Activated CD4-positive, alpha-beta T cell treated with anti-CD3 and anti-CD28 coated beads, Interleukin-2, amount 10 ng/mL, durations not matched to agents 24 days and 14 days (primary cell): ENCODE measurements at places on chromosomes 12 and 14.

DNA sequence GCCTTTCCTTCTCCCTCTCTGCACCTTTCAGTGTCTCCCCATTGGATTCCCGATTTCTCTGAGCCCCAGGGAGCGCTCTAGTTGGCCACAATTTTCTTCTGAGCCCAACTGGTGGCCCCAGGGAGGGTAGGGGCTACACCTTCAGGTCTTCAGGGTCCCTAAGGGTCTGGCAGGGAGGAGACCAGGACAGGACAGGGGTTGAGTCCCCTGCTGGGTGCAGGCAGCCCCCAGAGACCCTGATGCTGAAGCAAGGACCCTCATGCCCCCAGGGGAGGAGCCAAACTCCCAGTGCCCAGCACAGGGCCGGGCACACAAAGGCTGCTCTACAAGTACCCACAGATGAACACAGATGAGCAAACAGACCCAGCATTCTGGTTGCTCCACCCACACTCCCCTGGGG, 12.7 kb downstream of the FOXN4 start:
- no peaks in the 10 kb centered on the region for H3K36me3 ChIP-seq
- H3K27ac ChIP-seq, result no peak overlapping the region
- H3K27me3 ChIP-seq, result peaks cover 4% of the 10 kb centered on the region
- no peaks in the 10 kb centered on the region for H3K4me1 ChIP-seq
- no peak for DNase-seq

DNA sequence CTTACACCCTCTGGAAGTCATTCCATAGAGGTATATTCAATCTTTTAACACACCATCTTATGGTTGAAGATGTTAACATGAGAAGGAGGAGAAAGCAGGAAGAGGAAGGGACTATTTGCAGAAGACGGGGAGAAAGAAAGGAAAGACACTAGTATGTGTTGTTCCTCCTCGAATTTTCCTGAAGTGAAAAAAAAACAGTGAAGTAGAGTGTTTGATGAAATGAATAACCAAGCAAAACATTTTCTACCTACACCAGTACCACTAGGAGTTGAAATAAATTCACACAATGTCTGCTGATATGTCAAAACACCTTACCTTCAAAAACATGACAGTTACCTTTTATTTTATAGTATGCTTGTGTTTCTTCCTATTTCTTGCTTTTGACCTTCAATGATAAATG, 1.4 kb upstream of the CNOT2 start:
- H3K27me3 ChIP-seq, result no peaks in the 10 kb centered on the region
- peak overlapping the region; percentile 94 for H3K4me3 ChIP-seq
- DNase-seq, result no peak
- peaks cover 40% of the 10 kb centered on the region for H3K4me1 ChIP-seq
- peaks cover 52% of the 10 kb centered on the region for H3K36me3 ChIP-seq

DNA sequence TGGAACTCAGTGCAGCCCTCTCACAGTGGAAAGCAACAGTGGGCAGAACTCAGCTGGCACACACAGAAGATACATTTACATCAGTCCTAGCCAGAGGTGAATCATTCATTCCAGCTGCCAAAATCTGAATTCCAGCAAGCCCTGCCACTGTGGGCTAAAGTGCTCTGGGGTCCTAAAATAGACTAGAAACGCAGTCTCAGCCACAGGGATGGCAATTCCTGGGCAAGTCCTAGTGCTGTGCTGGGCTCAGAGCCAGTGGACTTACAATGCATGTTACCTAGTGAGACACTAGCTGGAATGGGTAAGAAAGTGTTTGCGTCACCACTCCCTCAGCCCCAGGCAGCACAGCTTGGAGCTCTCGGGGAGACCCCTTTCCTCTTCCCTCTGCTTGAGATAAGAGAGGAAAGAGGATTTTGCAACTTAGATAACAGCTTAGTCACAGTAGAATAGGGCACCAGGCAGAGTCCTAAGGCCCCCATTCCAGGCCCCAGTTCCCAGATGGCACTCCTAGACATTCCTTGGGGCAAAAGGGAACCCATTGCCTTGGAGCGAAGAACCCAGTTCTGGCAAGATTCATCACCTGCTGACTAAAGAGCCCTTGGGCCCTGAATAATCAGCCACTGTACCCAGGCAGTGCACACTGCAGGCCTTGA, 592.9 kb downstream of the FSCB start:
- H3K4me3 ChIP-seq, result no peak overlapping the region
- no peaks in the 10 kb centered on the region for H3K36me3 ChIP-seq
- H3K27ac ChIP-seq, result no peak overlapping the region
- no peak for DNase-seq

DNA sequence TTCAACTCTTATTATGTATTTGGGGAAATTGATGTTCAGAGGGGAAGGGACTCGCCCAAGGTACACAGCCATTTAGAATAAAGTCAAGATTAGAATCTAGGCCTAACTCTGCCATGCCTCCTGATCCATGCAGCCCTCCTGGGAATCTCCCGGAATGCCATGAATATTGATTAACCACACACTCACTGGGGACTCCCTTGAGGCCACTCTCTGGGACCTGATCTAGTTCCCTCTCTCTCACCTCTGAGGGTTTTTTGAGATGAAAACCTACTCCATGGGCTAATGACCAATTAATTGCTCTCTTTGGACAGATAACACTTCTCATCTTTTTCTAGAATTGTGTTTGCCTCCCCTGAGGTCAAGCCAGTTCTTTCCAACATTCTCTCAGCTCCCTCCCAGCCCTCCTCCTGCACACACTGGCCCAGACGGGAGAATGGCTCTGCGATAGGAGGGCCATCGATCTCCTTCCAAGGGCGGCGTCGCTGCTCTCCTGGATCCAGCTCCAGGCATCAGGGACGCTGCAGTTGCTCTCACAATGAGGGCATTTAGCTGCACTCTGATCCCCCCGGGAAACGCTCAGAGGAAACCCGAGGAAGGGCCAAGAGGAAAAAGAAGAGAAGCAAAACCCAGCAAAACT, 22.6 kb downstream of the WSCD2 start:
- DNase-seq, result no peak
- no peak overlapping the region for H3K4me3 ChIP-seq
- no peaks in the 10 kb centered on the region for H3K27me3 ChIP-seq
- H3K27ac ChIP-seq, result no peak overlapping the region

- no peaks in the 10 kb centered on the region for H3K27me3 ChIP-seq
- H3K4me1 ChIP-seq, result peaks cover 17% of the 10 kb centered on the region
- H3K4me3 ChIP-seq, result no peak overlapping the region
- no peak for DNase-seq
- H3K36me3 ChIP-seq, result no peaks in the 10 kb centered on the region
These were observed 127.8 kb upstream of the SSTR1 start for GRCh38 chr14:38079886-38080285.

DNA sequence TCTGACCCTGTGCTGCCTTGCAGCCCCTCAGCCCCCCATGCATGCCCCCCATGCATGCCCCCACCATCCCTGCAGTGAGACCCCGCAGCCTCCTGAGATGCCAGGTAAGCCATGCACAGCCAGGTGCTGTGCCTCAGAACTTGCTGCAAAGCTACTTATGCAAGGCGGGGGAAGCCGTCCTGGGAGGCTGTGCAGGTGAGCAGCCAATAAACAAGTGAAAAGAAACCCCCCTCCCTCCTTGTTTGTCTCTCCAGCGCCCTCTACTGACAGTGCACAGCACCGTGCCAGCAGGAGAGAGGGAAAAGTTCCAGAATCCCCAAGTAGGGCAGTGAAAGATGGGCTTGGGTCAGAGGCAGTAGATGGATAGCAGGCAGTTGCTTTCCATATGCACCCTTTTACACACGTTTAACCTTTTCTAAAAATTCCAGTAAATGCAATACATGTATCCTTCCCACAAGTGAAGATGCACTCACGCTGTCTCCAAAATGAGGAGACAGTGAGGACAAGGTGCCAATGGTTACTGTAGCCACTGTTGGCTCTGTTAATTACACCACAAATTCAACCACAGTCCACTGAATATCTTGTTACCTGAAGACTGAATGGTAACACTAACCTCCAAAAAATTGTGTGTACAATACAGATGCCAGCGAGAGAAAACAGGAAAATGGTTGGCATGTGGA, 18.0 kb downstream of the TNFAIP2 start:
- H3K4me1 ChIP-seq, result peaks cover 3% of the 10 kb centered on the region
- H3K27ac ChIP-seq, result no peak overlapping the region
- H3K4me3 ChIP-seq, result no peak overlapping the region
- peak; percentile 75 for DNase-seq

DNA sequence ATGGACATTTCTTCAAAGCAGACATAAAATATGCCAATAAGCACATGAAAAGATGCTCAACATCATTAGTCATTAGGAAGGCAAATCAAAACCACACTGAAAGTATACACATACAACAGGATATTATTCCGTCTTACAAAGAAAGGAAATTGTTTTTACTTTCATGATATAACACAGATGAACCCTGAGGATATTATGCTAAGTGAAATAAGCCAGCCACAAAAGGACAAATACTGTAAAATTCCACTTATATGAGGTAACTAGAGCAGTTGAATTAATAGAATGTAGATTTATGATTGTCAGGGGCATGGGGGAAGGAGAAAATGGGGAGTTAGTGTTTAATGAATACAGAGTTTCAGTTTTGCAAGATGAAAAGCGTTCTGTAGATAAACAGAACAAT, 4.2 kb downstream of the ACYP1 start:
- no peak overlapping the region for H3K27ac ChIP-seq
- peaks cover 38% of the 10 kb centered on the region for H3K4me1 ChIP-seq
- peaks cover 43% of the 10 kb centered on the region for H3K36me3 ChIP-seq
- H3K4me3 ChIP-seq, result no peak overlapping the region
- no peaks in the 10 kb centered on the region for H3K27me3 ChIP-seq

GRCh38 chr12:114812858-114813761, 129.1 kb upstream of the TBX3 start:
- no peak overlapping the region for H3K4me3 ChIP-seq
- no peak overlapping the region for H3K27ac ChIP-seq
- H3K4me1 ChIP-seq, result no peaks in the 10 kb centered on the region
- H3K36me3 ChIP-seq, result no peaks in the 10 kb centered on the region

DNA sequence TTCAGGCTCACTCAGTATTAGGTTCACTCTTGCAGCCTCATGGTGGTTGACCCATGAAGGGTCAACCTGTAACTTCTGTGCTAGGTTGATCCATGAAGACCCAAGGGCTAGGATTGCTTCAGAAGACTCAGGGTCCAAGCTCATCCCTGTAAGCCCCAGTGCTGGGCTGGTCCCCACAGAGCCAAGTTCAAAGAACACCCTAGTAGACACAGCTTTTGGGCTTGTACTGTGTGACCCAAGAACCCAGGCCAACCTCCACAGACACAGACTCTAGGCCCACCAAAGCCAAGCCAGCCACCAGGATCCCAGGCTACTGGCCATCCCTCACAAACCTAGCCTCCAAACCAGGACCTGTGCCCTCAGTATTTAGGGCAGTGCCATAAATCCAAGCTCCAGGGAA, 1020.6 kb downstream of the SLC16A7 start:
- no peaks in the 10 kb centered on the region for H3K4me1 ChIP-seq
- no peak for DNase-seq
- H3K27ac ChIP-seq, result no peak overlapping the region
- H3K27me3 ChIP-seq, result no peaks in the 10 kb centered on the region
- H3K4me3 ChIP-seq, result no peak overlapping the region

DNA sequence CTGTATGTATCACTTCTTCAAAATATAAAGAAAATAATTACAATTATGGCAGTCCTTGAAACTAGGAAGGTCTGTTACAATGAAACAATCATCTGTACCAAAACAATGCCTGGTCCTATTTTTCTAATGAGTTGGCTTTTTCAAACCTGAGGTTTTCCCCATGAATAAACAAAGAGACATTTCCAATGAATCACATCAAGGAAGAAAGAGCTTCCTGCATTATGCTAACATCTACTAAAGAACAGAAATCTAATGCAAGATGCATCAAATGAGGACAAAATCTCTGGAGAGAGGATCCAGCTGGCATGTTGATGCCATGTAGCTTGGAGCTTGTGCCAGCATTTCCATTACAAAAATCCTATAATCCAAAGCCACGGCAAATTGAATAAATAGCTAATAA, 29.3 kb downstream of the NIN start:
- H3K27me3 ChIP-seq, result no peaks in the 10 kb centered on the region
- H3K36me3 ChIP-seq, result peaks cover 23% of the 10 kb centered on the region
- no peak overlapping the region for H3K27ac ChIP-seq
- H3K4me1 ChIP-seq, result peaks cover 6% of the 10 kb centered on the region

GRCh38 chr14:95518045-95518751, 1.7 kb upstream of the SYNE3 start:
- H3K4me1 ChIP-seq, result peaks cover 66% of the 10 kb centered on the region
- H3K36me3 ChIP-seq, result peaks cover 5% of the 10 kb centered on the region
- H3K27ac ChIP-seq, result peak overlapping the region; percentile 98
- H3K27me3 ChIP-seq, result no peaks in the 10 kb centered on the region
- peak overlapping the region; percentile 82 for H3K4me3 ChIP-seq

DNA sequence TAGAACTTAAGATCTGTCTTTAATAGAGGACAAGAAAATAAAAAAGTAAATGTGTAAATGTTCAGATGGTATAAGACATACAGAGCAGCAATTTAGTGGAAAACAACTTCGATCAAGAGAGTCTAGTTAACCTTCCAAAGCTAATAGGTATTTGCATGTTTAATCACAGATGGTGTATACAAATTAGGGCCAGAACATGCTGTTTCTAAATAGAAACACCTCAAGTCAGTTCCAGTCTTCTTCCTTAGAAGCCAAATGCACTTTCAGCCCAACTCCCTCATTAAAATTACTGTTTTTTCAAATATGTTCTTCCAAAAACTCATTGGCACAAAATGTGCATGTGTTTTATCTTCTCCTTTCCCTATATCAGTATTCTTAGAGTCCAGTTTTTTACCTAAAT, 604.4 kb downstream of the SLC6A15 start:
- H3K36me3 ChIP-seq, result no peaks in the 10 kb centered on the region
- no peaks in the 10 kb centered on the region for H3K27me3 ChIP-seq
- H3K4me1 ChIP-seq, result no peaks in the 10 kb centered on the region
- no peak for DNase-seq

- H3K27ac ChIP-seq, result no peak overlapping the region
- no peak for DNase-seq
- peaks cover 2% of the 10 kb centered on the region for H3K27me3 ChIP-seq
- no peak overlapping the region for H3K4me3 ChIP-seq
- H3K4me1 ChIP-seq, result no peaks in the 10 kb centered on the region
These were observed 190.0 kb upstream of the BMP4 start for GRCh38 chr14:54146601-54147000.

- DNase-seq, result no peak
- H3K27me3 ChIP-seq, result no peaks in the 10 kb centered on the region
- peaks cover 51% of the 10 kb centered on the region for H3K36me3 ChIP-seq
- H3K4me3 ChIP-seq, result no peak overlapping the region
- H3K27ac ChIP-seq, result no peak overlapping the region
These were observed 55.3 kb upstream of the ATF1 start for GRCh38 chr12:50708631-50709030.

GRCh38 chr12:33560653-33561208, 121.1 kb upstream of the SYT10 start:
- H3K27me3 ChIP-seq, result no peaks in the 10 kb centered on the region
- no peak for DNase-seq

- DNase-seq, result no peak
- no peak overlapping the region for H3K27ac ChIP-seq
- peaks cover 6% of the 10 kb centered on the region for H3K4me1 ChIP-seq
- no peaks in the 10 kb centered on the region for H3K36me3 ChIP-seq
These were observed 21.3 kb upstream of the STRN3 start for GRCh38 chr14:31047503-31047902.
